ENCODE measurements at places on chromosomes 3 and 15.

- no peak for DNase-seq
Observed at GRCh38 chr15:98484914-98485313, 163.4 kb upstream of the IGF1R start.

DNA sequence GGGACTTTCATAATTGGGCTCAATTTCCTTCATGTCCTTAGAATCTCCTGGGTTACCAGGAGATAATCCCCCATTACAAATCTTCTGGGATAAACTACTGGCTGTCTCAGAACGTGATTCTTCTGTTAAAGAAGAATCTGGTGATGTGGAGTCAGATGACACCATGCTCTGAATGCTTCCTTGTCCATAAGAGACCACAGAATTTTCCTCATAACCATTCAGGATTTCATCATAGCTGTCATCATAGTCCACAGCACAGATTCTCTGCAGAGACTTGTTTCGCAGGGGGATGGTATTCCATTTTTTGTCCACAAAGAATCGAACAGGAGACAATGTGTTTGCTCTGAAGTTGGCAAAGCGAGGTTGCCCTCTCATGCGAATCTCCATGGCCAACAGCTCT is 109.8 kb upstream of the TSPAN3 start:
- no peak for DNase-seq

- no peak for DNase-seq
Observed at GRCh38 chr15:66746231-66746605, 44.2 kb downstream of the SMAD6 start.

GRCh38 chr3:118097660-118098059 is 937.0 kb downstream of the IGSF11 start:
- DNase-seq, result no peak

GRCh38 chr3:55000546-55000945 is 72.7 kb upstream of the LRTM1 start:
- DNase-seq, result no peak

DNA sequence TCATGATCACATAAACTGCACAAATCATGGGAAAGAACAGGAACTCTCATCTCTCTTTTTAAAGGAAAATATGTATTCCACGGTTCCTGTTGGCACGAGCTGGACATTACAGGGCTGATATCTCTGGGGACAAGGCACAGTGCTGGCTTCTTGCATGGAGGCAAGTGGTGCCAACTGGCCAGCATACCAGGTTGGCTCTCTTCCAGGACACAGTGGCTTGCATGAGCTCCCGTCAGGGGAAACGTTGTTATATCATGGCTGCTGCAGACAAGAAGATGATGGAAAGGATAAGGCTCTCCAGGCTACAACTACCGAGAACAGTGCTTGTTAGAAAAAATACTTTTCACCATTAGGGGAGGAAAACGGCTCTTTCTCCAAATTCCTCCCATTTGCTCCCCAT is 283.9 kb downstream of the RORA start:
- DNase-seq, result no peak

DNA sequence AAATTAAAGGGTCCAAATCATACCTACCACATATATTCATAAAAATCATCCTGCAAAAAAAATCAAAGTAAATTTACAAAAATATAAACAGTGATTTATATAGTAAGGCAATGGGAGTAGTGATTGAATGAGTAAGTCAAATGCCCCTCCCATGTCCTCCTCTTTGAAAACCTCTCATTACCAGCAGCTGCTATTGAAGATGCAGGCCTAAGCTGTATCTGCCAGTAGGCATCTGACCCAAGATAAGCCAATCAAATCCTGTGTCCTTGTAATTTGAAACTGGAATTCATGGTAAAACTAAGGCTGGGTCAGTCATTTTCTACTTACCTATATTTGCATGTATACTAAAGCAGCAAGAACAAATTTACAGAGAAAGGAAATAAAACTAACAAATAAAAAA is 60.4 kb upstream of the POU1F1 start:
- DNase-seq, result no peak

- DNase-seq, result no peak
Observed at GRCh38 chr3:48688737-48689075, 3.0 kb upstream of the NCKIPSD start.

DNA sequence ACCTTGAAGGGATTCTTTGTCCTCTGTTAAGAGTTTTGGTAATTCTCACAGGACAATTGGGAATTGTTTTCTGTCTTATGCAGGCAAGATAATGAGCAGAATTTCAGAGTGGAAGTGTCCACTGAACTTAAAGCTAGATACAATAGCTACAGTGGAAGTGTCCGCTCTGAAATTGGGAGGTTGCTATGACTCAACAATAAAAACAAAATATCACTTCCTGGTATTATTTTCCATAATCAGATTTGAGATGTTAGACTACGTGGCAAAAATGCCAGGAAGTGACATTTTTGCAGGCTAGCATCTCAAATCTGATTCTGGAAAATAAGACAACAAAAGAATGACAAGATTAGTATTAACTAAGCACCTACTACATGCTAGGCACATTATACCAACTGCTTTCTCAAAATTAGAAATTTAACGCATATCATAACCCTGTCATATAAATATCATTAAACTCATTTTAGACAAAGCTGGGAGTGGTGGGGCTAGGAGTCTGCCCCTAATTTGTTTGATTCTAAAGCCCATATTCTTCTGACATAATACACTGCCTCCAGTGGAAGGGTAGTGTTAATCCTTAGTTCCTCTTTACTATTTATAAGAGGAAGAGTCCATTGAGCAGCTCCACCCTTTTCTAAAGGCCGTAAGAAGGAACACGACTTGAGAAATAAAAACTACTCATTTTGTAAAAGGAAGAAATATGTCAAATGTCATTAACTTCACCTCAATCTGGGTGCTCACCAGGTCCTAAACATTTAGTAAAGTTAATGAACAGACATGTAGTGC is 266.9 kb upstream of the STT3B start:
- DNase-seq, result no peak

DNA sequence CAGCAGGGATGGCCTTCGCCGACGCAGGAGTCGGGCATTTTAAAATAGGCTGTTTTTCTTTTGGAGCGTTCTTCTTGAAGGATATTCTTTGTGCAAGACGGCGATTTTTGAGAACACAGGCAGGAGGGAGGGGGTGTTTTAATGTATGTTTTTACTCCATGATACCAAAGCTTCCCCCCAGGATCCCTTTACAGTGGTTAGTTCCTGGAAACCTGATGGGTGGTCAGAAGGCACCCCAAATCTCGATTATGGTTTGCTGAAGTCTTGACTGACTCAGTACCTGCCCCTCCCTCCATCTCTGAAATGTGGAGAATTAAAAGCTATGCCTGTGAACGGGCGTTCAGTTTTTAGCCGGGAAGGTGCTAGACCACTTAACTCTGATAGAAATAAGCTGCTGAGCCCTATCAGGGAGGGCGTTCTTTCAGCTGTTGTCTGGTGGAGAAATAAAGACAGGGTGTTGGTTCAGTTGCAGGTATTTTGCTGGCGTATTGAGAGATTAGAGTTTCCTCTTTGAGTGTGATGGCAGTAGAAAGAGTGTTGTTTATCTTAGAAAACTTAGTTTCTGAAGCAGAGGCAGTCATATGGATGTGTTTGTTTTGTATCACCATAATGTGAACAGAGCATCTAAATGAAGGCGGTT is 3.4 kb downstream of the IGF1R start:
- no peak for DNase-seq

DNA sequence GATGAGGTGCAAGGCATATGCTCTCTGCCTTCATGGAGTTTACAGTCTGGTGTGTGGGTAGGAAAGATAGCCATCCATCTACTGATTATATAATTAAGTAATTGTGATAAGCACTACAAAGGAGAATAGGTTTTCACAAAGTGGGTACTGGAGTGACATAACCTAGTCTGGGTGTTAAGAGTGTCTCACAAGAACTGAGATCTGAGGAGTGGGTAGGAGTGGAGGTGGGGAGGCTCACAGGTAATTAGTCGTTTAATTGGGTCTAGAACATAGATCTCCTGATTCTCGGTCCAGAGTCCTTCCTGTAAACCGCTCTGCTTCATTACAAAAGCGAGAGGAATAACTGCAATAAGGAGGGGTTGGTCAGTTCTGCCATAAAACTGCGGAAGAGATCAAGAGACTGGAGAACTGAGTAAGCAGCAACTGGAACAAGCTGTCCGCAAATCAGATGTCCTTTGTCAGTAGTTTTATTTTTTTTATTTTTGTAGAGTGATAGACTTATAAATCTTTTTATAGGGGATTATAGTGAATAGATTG is 2.2 kb downstream of the NEO1 start:
- DNase-seq, result no peak

DNA sequence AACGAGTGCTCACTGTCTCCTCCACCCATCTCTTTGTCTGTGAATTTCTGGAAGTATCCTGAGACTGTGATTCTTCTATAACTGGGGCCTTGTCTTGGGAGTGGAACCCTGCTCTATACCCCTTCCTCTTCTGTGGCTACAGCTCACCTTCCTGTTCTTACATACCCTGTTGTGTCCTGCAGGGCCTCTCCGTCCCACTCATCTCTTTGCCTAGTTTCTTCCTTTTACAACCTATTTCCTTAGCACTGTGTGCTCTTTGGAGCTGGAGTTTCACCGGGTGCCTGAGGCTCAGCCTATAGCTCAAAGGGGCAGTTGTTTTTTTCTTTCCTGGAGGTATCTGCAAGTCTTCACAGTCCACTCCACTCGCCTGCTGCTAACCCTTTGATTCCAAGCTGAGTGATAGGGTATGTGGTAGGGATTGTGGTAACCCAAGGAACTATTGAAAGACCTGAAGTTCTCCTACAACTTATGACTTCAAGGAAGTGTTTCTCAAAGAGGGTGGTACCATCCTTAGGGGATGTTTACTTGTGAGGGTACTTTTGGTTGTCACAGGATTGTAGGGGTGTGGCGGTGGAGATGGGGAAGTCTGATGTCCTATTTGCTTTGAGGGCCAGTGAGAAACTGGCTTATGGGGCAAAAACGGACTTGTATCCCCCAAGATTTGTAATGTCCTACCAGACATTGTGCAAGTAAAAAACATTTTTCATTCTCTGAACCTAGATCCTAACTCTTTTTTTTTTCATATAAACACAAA is 66.6 kb upstream of the ARL8B start:
- DNase-seq, result no peak

- DNase-seq, result no peak
Observed at GRCh38 chr15:37764733-37765191, 169.7 kb upstream of the TMCO5A start.

DNA sequence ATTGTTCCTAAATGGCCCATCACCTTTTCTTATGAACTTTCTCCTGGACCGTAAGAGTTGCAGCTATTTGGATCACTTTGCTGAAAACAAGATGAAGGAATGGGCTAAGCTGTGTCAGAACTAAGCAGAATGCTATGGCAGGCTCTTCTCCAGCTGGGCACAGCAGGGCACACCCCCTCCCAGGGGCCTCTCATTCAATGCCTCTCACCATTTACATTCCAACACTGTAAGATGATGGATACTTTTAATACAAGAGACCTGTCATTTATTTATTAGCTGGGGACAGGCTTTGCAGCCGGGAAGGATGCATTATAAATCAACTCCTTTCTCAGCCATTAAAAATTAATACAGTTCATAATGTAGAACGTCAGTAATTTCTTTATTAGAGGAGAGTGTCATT is 240.1 kb downstream of the NTRK3 start:
- no peak for DNase-seq

DNA sequence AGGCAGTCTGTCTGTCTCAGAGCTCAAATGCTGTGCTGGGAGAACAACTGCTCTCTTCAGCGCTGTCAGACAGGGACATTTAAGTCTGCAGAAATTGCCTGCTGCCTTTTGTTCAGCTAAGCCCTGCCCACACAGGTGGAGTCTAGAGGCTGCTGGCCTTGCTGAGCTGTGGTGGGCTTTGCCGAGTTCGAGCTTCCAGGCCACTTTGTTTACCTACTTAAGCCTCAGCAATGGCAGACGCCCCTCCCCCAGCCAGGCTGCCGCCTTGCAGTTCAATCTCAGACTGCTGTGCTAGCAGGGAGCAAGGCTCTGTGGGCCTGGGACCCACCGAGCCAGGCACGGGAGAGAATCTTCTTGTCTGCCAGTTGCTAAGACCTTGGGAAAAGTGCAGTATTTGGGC is 25.0 kb upstream of the RPP14 start:
- no peak for DNase-seq

DNA sequence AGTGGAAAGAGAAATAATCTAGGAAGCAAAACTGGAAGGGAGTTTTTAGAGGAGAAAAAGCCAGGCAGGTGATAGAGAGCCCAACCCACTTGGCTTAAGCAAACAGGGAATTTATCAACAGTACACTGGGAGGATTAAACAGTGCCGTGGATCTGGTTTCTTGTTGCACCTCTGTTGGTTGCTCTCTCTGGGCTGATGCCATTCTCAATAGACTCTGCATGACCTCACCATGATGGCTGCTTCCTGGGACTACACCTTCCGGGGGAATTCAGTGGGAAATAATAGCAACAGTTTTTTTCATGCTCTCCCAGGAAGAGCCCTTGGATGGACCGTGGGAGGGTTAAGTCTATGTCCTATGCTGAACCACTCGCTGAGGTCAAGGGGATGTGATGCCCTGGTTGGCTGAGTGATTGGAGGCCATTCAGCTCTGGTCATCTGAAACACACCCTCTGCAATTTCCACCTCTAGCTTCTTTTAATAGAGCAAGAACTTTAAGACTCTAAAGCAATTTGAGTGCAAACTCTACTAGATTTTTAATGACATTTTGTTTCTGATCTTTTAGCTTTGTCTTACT is 74.2 kb downstream of the EPHB1 start:
- DNase-seq, result no peak

DNA sequence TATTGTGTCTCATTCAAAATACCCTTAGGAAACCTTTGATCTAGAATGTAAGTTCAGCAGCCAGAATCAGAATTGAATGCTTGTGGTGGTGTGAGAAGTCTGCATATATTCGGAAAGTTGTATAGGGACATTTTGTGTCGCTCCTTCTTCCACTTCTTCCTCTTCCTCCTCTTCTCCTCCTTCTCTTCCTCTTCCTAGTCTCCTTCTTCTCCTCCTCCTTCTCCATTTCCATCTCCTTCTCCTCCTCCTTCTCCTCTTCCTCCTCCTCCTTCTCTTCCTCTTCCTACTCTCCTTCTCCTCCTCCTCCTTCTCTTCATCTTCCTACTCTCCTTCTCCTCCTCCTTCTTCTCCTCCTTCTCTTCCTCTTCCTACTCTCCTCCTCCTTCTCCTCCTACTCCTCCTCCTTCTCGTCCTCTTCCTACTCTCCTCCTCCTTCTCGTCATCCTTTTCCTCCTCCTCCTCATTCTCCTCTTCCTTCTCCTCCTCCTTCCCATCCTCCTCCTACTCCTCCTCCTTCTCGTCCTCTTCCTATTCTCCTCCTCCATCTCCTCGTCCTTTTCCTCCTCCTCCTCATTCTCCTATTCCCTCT is 749.3 kb upstream of the GOLIM4 start:
- no peak for DNase-seq

All from stimulated activated CD8-positive, alpha-beta memory T cell treated with anti-CD3 and anti-CD28 coated beads, Interleukin-7, amount 100 ng/mL, for 1 hour (primary cell).